ENCODE measurements at places on chromosomes 16 and 17. TPM values are rescaled to one million over a fixed set of nuclear protein-coding genes. Genes with fewer than 3 reads are reported as not detected.

Gene CLEC19A
- not detected for total RNA-seq

Gene KRT40
- total RNA-seq, result not detected

- DNase-seq, result no peak
These were observed 30.7 kb upstream of the MED9 start for GRCh38 chr17:17445925-17446665.

DNA sequence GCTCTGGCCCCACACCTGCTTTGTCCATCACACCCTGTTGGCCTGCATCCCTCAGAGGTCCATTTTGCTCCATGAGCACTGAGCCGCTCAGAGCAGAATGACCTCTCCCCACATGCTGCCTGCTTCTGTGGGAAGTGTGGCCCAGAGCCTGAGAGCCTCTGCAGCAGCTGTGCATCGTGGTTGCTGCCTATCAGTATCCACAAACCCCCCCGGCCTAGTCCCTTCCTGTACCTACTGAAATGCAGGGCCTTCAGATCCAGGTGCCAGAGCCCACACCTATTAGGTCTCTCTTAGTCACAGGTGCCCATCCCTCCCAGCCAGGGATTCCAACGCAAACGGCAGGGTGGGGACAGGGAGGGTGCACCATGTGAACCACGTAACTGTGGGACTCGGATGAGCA, 16.6 kb upstream of the TRPV3 start:
- no peak for DNase-seq

GRCh38 chr16:2285731-2286191, 17.8 kb upstream of the RNPS1 start:
- DNase-seq, result no peak

All from T-helper 17 cell (primary cell).